ENCODE measurements at places on chromosomes 5 and 9. TPM values are rescaled to one million over a fixed set of nuclear protein-coding genes. Genes with fewer than 3 reads are reported as not detected.

SLC6A3 gene
- total RNA-seq = not detected

GNA14 gene
- total RNA-seq = not detected

- DNase-seq = no peak
These were observed 122.0 kb downstream of the COL23A1 start for GRCh38 chr5:178468196-178468685.

GRCh38 chr9:98158071-98158831 is 34.2 kb downstream of the CORO2A start:
- DNase-seq = peak; percentile 16
